ENCODE measurements at places on chromosomes 3 and 15.

- DNase-seq, result no peak
Measured at GRCh38 chr3:65490114-65490513, 548.6 kb downstream of the MAGI1 start.

- no peak for DNase-seq
Measured at GRCh38 chr15:95930659-95931375, 399.7 kb upstream of the NR2F2 start.

GRCh38 chr15:52155878-52156277 is 35.3 kb downstream of the GNB5 start:
- no peak for DNase-seq

DNA sequence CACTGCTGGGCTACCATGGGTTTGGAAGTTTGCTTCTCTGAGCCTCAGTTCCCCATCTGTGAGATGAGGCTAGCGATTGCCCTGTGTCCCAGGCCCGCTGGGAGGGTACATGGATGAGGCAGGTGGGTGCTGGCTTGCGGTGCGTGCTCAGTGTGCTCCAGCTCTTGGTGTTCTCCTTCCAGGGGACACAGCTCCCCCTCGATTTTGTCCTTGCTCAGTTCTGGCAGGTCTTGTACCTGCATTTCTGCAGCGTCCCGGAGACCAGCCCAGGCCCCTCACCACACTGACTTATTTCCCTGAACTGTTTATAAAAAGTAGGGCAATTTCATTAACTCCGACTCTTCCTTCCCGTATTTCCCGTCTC is 95.4 kb downstream of the TBC1D2B start:
- DNase-seq, result no peak

DNA sequence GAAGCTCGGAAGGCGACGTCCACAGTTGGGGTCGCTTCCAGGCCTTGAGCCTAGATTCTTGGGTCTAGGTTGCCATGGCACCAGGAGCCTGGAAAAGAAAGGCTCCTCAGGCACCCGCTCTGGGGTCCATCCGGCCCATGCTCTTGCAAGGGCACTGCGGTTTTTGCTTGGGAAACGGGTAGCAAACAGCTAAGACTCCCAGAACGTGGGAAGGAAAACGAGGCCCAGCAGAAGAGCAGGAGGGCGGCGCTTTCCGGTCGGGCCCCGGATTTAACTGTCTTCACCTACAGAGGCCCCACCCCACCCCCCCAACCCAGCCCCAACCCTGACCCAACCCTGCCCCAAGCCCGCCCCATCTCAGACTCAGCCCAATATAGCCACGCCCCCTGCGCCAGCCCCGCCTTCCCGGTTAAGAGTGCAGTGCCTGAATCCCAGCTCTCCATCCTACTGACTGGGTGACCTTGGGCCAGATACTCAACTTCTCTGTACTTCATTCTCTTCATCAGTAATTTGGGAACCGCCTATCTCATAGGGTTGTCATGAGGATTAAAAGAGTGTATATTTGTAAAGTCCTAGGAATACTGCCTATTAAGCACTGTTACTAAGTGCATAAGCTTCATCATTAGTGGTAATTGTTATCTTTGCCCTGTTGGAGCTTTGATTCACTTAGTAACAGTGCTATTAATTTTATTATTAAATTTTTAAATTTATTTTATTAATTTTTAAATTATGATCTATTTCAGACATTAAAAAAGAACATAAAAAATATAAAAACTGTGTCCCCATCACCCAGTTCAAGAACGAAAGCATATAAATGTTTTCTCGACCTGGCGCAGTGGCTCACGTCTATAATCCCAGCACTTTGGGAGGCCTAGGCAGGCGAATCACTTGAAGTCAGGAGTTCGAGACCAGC is 28.4 kb upstream of the SMAD6 start:
- peak; percentile 73 for DNase-seq

- no peak for DNase-seq
Measured at GRCh38 chr15:58252586-58253323, 114.6 kb downstream of the AQP9 start.

DNA sequence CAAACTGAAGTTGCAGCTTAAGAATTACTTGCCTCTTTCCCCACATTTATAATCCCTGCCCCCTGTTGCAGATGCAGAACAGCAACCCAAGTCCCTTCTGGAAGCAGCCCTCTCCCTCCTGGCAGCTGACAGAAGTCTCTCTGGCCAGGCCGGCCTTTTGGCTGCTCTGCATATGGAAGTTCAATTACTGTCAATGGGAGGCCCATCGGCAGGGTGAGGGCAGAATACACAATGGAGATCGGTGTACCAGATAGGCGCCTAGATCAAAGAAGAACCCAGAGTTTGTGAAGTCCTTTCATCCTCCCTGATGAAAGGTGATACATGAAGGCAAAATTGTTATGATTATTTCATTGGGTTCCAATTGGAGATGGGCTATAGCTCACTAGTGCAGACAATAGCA is 327.9 kb upstream of the CTNNB1 start:
- DNase-seq, result no peak

DNA sequence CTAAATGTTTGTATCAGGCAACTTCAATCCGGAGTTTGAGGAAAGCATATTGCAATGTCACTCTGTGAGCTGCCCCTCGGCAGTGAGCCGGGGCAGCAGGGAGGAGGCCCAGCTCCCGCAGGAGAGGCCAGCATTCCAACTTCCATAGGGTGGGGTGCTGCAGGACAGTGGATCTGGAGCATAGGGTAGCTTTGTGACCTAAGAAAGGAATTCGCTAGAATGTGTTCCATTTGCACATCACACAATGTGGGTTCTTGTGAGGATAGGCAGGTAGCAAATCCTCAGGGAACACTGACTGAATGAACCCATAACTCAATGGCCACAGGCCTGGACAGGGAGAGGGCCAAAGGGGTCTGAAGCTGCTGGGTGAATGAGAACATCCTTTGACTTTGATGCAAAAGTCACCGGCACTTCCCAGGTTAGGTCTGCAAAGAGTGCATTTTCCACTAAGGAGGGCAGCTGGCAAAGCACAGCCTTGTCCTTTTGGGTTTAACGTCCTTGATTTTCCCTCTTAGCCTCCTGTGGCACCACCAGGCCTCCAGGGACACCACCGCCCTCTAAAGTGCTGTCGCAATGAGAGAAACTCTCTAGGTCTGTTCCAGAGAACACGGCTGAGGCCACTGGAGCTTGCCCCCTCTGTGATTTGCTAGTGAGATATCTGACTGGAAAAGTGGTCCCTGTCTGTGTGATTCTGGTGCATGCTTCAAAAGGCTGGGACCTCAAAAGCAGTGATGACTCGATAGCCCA is 36.2 kb downstream of the GABRB3 start:
- no peak for DNase-seq

GRCh38 chr15:40984964-40985363 is 31.7 kb downstream of the CHAC1 start:
- DNase-seq, result no peak

DNA sequence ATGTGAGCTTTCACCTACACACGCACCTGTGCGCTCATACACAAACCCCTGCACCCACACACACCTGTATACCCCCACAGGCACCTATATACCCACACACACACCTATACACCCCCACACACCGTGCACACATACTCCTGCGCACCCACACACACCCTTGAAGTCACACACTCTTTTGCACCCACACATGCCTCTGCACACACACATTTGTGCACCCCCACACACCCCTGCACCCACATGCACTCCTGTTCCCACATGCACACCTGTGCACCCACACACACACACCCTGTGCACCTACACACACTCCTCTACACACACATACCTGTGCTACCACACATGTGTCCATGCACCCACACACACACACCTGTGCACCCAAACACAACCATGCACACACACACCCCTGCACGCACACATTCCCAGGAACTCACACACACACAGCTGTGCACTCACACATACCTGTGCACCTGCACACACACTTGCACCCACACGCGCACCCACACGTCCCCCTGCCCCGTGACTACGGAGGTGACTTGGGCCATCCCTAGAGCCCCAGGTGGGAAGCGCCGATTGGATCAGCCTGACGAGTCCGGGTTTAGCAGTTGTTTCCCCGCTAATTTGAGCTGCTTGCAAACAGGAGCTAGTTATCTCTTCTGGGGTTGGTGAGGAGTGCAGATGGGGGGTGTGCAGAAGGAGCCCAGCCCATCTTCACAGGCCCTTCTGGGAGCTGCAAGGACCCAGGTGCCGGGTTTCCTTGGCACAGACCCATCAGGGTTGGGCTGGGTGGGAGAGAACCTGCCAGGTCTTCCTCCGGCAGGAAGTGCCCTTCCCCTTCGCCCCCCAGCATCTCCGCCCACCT is 97.8 kb downstream of the CHSY1 start:
- no peak for DNase-seq

GRCh38 chr3:158539414-158540014 is 31.5 kb upstream of the MLF1 start:
- peak; percentile 63 for DNase-seq

DNA sequence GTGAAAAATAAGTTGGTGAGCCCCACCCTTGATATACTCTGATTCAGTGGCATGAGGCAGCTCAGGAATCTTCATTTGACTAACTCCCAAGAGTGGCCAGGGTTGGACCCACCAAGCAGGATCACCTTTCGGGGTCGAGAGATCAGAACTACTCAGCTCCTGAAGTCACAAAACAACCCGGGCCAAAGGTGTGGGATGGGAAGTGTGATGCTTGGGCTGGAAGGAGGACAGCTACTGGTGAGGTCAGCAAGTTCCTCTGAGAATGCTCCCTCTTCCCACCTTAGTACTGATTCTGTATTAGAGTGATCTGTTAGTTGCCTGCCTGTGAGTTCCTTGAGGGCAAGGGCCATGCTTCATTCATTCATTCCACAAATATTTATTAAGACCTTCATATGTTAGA is 15.1 kb downstream of the ESYT3 start:
- DNase-seq, result no peak

GRCh38 chr15:41115652-41116115 is 396 bp downstream of the INO80 start:
- DNase-seq, result peak; percentile 72

- DNase-seq, result peak; percentile 14
Measured at GRCh38 chr15:43067717-43068461, 37.9 kb downstream of the UBR1 start.

Data from activated naive CD4-positive, alpha-beta T cell treated with anti-CD3 and anti-CD28 coated beads for 36 hours (primary cell).